ENCODE measurements at places on chromosomes 4 and X.
A peak's percentile ranks its signal among the peaks of the same experiment; 100 is the strongest.

GRCh38 chrX:20265221-20265725 is 1.4 kb downstream of the RPS6KA3 start:
- peak; percentile 45 for DNase-seq

GRCh38 chrX:40877887-40878286 is 142.5 kb upstream of the MED14 start:
- no peak for DNase-seq

DNA sequence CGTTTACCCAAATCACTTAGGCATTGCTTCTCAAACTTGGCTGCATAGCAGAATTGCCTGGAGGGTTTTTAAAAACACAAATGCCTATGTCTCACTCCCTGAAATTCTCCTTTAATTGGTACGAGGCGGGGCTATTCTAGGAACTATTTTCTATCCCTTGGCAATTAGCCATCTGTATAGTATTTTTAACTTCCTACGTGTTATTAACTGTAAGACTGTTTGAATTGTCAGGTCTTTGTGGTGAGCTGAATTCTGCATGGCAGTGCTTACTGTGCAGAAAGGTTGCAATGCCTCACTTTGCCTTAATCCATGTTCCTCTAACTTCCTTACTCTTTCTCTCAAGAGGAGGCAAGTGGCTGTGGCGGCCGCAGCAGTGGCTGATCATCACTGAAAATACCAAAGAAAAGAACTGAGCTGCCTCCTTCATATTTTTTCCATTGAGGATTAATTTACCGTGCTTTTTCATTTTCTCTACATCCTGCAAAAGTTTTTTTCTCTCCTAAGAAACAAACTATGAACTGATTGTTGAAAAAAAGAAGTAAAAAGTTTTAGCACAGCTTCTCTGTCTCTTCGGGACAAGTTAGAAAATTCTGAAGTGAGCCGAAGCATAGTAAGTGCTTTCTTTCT is at the start of gene SHROOM3:
SHROOM3 (plus strand) TSS at position 329 of the 627 bp plus-strand sequence. CDS start 824 bp downstream, outside the sequence.
- DNase-seq, result no peak

GRCh38 chr4:123877551-123877950 is 481.0 kb downstream of the SPRY1 start:
- no peak for DNase-seq

- DNase-seq, result no peak
Measured at GRCh38 chr4:142696334-142697122, 149.6 kb downstream of the INPP4B start.

- DNase-seq, result peak; percentile 31
Measured at GRCh38 chrX:31269914-31270313, 198.1 kb upstream of the FTHL17 start.

DNA sequence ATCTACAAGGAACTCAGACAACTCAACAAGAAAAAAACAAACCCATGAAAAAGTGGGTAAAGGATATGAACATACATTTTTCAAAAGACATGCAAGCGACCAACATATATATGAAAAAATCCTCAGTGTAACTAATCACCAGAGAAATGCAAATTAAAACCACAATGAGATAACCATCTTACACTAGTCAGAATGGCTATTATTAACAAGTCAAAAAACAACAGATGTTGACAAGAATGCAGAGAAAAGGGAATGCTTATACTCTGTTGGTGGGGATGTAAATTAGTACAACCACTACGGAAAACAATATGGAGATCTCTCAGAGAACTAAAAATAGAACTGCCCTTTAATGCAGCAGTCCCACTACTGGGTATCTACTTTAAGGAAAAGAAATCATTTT is 12.1 kb downstream of the NIPAL1 start:
- DNase-seq, result no peak

- DNase-seq, result no peak
Measured at GRCh38 chrX:39689376-39690104, 408.2 kb downstream of the BCOR start.

GRCh38 chr4:91746551-91746950 is 557.2 kb upstream of the GRID2 start:
- no peak for DNase-seq

DNA sequence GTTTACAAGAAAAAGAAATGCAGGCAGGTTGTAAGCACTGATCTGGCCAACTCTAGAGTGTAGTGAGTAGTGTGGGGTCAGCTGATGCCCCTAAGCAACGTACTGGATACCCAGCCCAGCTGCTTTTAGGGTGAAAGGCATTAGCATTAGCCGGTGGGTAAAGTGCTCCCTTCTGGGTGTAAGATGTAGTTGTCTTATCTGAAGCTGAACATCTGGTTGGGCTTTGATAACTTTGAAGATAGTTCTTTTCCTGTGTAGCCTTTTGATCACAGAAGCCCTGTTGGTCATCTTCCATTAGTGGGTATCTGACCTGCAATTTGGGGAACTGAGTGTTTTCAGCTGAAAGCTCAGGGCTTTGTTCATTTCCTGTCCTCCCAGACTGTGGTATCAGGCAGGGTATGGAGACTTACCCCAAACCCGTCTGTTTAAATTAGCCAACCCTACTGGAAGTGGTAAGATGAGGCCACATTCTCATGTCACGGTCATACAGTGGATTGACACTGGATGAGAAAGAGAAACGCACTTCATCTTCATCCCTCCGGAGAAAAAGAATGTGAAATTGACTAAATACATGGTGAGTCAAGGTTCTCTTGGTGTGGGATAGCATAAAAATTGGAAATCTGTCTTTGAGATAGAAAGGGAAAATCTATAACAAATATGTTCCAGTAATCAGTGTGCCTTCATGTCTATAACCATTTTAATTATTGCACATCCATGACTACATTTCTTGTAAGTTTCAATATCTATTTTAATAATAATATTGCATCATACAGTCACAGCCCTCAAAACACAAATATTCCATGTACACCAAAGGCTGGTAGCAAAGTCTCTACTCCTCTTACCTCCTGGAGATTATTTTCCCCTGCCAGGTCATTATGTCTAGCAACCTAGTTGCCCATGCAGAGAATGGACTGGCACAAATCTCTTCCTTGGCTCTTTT is 8.7 kb downstream of the RHOH start:
- no peak for DNase-seq

- peak; percentile 2 for DNase-seq
Measured at GRCh38 chr4:83657336-83657735, 121.4 kb downstream of the GPAT3 start.

DNA sequence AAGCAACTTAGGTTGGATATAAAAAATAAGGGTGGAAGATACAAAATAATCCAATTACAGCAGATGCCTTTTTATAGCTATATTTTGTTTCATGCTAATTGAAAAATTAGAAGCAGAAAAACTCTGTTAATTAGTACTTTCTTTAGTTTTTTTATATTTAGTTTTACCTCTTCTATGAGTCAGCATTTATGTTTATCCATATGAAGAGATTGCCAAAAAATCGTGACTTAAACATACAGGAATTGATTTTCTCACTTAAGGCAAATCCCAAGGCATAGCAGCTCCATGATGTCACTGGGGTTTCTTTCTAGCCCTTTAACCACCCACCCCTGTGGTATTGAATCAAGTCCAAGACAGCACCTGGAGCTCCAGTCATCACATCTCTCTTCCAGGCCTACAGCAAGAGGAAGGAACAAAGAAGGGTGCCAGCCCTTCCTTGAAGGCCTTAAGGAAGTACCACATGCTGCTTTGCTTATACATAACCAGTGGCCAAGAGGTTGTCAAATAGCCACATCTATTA is 365.8 kb upstream of the TENM3 start:
- DNase-seq, result no peak

All from Caco-2 (cell line).